ENCODE measurements at places on chromosomes 1 and 21.

- DNase-seq: peak; percentile 99
These were observed 159.8 kb downstream of the TGFBR3 start for GRCh38 chr1:91725989-91726721.

- peak; percentile 79 for DNase-seq
These were observed 6.3 kb upstream of the FOXD2 start for GRCh38 chr1:47431534-47431933.

- DNase-seq: no peak
These were observed 9.4 kb downstream of the USP48 start for GRCh38 chr1:21773585-21773984.

- no peak for DNase-seq
These were observed 106.6 kb downstream of the NPHP4 start for GRCh38 chr1:5885471-5886139.

GRCh38 chr21:36706951-36707762, 8.2 kb downstream of the SIM2 start:
- no peak for DNase-seq

- peak; percentile 78 for DNase-seq
These were observed 20.1 kb downstream of the SLC1A7 start for GRCh38 chr1:53122201-53122885.

DNA sequence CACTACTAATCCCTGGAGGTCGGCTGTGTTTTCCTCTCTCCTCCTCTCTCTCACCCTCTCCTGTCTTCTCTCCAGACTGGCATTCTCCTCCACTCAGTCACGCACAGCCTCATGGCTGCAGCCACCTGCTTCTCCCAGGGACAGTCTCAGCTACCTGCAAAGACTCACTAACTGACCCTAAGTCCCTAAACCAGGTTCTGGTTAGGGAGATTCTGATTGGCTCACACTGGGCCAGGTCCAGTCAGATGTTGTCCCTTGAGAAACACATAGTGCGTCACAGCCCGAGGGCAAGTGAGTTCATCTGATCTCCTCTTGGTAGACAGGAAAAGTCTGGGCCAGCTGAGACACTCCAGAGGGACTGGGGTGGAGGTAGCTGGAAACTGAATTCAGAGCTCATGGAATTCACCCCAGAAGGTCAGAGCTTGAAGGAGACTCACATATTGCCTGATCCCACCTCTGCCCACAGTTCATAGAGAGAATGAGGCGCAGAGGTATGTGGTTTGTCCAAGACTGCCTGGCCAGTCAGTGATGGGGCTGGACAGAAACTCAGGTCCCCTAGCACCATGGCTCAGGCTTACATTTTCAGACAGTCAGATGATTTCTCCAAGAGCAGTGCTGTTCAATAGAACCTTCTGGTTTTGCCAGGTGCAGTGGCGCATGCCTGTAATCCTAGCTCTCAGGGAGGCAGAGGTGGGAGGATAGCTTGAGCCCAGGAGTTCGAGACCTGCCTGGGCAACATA, 40.4 kb upstream of the RPL11 start:
- peak; percentile 72 for DNase-seq

DNA sequence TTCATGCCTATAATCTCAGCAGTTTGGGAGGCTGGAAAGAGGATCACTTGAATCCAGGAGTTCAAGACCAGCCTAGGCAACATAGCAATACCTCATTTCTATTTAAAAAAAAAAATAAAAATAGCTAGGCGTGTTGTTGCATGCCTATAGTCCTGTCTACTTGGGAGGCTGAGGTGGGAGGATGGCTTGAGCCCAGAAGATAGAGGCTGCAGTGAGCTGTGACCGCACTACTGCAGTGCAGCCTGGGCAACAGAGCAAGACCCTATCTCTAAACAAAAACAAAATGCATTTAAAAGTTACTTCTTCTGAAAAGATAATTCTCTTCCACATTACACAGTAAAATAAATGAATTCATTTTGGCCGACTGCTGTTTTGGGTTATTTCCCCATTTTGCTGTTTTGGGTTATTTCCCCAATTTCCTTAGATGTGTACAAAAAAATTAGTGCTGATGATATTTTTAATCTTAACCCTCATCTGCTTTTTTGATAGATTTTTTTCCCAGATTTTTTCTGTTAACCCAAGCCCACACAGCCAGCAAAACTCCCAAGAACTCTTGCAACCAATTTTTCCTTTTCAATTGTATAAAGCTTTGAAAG, 23.0 kb upstream of the SAMSN1 start:
- DNase-seq: no peak

DNA sequence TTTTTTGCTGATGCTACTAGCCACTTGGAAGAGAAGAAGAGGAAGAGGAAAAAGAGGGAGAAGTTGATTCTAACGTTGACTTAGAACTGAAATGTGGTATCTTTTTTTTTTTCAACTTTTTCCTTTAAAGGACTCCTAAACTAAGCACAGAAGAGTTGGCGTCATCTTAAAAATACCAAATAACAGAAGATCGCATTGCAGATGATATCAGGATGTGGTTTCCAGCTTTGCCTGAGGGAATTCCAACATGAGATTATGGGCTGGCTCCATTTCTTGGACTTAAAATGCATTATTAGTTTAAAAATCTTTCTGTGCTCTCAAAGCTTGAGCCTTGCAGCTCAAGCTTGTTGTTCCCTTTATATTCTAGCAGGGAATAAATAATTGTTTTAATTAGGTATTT, 29.8 kb downstream of the WDR3 start:
- DNase-seq: peak; percentile 11

GRCh38 chr1:75725266-75725665, 757 bp downstream of the ACADM start:
- DNase-seq: peak; percentile 16

GRCh38 chr1:239742416-239743109, 349.1 kb upstream of the FMN2 start:
- DNase-seq: no peak

DNA sequence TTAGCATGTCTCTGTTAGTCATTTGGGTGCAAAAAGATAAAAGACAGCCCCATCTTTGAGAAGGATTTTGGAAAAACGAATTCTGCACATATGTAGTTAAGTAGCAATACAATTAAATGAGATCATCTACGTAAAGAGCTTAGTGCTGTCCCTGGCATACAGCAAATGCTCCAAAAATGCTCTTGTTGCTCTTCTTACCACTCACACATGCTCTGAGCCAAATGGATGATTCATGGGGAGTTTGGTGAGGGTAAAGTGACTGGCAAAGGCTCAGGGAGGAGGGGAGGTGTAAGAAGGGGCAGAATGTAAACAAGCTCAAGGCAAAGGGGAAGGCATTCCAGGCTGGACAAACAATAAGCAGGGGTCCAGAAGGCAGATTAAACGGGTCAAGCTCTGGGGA, 191.9 kb downstream of the AK5 start:
- peak; percentile 88 for DNase-seq

GRCh38 chr1:209490013-209490412, 93.5 kb upstream of the CAMK1G start:
- DNase-seq: peak; percentile 32

GRCh38 chr1:151326619-151327222, 495 bp downstream of the PI4KB start:
- DNase-seq: peak; percentile 50

- DNase-seq: no peak
These were observed 192.0 kb downstream of the CACNA1E start for GRCh38 chr1:181675091-181675917.

DNA sequence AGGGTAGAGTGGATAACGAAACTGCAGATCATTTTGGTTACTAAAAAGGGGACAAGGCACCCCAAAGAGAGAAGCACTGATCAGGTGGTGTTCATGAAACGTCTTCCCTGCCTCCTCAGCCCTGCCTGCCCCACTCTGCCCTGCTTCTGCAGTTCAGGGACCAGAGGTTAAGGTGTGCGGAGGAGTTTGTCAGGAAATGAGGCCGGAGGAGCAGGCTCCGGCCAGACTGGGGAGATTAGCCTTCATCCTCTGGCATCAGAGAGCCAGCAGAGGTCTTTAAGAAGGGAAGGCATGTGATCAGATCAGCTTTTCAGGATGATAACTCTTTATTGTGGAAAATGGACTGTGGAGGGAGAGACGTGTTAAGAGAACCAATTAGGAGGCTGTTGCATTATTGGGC, 291.9 kb upstream of the NR5A2 start:
- no peak for DNase-seq

- DNase-seq: no peak
These were observed 411.6 kb upstream of the ZRANB2 start for GRCh38 chr1:71492298-71493041.

DNA sequence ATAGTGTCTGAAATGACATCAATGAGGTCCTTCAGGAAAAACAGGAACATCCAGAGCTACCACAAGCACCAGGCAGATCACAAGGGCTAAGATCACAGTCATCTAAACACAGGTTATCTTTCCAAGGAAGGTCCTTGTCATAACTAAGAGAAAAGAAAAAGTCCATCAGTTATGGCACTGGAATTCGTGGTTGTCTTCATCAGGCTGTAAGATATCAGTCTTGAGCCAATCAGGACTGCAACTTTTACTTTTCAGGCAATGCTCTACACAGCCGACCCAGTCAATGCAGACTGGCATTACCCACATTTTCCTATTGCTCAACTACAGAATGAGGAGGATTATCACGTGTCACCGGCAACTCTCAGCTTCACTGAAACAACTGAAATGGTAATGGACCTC, 26.4 kb downstream of the SORT1 start:
- DNase-seq: peak; percentile 63

DNA sequence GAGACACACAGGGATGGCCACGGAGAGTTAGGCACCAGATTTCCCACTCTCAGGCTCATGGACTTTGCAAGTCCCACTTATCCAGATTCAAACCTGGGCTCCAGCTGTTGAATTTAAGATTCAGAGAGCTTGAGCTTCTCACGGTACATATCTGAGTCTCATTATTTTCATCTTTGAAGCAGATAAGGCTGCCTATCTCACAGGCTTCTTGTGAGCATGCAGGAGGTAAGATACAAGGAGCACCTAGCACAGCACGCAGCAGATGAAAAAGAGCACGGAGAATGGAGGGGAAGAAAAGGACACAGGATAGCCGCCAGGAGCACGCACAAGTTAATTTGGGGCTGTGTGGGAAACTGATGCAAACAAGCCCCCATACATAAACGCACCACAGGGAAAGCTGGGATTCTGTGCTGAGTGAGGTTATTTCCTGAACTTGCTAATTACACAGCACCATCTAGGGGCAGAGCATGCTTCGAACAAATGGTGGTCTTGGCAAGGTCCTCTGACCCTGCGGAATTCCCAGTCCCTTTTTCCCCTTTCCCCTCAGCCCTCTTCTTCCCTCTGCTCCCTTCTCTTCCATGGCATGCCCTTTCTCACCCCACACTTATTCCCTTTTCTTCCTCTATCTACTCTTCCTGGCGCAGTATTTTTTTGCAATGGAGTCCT, 134.7 kb upstream of the VANGL1 start:
- peak; percentile 69 for DNase-seq

GRCh38 chr1:111736548-111737215, 2.5 kb downstream of the INKA2 start:
- DNase-seq: peak; percentile 52

DNA sequence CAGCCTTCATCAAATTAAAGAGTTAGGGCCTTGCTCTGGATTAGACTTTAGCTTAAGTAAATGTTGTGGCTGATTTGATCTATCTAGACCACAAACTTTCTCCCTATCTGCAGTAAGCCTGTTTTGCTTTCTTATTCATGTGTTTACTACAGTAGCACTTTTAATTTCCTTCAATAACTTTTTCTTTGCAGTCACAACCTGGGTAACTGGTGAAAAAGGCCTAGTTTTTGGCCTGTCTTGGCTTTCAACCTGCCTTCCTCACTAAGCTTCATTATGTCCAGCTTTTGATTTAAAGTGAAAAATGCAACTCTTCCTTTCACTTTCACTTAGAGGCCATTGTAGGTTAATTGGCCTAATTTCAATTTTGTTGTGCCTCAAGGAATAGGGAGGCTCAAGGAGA, 12.5 kb upstream of the LPGAT1 start:
- no peak for DNase-seq

DNA sequence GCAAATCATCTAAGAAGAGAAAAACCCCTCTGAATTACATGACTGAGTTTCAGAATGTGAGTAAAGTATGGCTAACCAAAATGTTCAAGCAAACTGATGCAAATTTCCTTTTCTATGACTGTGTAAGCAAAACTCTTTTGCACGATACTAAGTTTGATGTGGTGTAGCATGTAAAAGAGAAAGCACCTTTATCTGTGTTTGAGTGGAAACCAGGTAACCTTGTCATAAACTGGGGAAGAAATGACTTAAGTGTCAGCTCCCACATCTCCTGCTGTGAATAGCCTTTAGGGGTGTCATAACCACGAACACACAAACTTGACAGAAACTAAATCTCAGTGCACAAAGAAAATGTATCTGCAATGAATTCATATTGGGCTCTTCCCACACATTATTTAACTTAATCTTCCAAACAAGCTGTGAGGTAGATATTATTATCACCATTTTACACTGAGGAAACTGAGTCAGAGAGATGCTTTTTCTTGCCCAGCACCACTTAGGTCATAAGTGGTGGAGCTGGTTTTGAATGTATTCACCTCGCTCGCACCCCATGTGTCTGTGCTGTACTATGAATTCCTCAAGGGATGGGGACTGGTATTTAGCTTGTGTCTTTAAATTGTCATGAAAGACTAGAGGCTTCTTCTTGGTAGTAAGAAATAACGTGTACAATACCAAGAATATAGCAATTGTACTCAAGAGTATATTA, 32.9 kb upstream of the IL12RB2 start:
- no peak for DNase-seq

DNA sequence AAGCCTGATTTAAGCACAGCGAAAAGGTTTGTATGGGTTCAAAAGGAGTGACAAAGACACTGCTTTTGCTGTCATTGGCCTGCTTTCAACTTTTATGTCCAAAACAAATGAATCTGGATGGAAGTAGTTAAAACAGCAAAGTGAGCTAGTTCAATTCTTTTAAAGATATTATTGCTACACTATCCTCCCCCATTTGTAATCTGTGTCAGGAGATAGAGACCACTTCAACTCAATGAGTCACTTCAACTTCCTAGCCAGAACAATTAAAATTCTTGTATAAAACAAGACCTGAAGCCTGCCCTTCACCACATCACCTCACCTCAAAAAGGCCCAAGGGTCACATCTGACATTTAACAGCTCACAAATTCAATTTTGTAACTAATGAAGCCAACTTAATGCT, 364.1 kb upstream of the LYPLAL1 start:
- peak; percentile 39 for DNase-seq

GRCh38 chr1:15120251-15120945, 33.1 kb upstream of the TMEM51 start:
- no peak for DNase-seq

All from fibroblast of mammary gland (primary cell).